ENCODE measurements at places on chromosomes 1 and 21.
A peak's percentile ranks its signal among the peaks of the same experiment; 100 is the strongest.

GRCh38 chr1:19338323-19338762 is 26.2 kb downstream of the SLC66A1 start:
- peak; percentile 21 for DNase-seq

DNA sequence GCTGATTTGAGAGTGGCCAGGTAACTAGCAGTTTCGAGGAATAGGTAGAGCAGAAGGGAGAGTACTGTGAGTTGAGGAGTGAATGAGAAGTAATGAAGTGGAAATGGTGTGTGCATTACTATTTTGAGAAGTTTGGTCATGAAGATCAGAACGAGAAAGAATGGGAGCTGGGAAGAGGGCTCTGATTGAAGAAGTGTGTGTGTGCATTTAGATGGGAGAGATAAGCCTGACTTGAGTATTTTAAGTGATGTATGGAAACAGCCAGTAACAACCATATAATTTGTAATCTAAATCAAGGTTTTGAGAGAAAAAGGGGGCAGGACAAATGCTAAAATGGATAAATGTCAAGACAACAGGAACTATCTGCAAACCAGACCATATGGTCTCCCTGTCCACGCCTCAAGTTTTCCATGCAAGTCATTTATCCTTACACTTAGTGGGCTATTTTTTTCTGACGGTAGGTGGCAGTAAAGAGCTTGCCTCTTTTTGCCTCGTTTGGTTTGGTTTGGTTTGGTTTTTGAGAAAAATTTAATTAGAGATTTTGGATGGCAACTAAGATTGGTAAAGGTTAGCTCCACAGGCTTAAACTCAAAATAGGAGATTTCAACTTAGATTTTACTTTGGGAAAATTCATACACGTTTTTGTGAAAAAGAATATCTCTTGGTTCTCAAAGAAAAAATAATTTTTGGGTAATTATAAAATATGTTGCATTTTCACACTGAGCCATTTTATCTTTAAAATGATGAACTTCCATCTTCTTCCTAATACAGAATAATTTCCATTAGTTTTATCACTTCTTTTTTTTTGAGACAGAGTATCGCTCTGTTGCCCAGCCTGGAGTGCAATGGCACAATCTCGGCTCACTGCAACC is 9.5 kb upstream of the B3GALNT2 start:
- DNase-seq = peak; percentile 52

GRCh38 chr1:224786533-224787250 is 142.8 kb upstream of the DNAH14 start:
- no peak for DNase-seq

DNA sequence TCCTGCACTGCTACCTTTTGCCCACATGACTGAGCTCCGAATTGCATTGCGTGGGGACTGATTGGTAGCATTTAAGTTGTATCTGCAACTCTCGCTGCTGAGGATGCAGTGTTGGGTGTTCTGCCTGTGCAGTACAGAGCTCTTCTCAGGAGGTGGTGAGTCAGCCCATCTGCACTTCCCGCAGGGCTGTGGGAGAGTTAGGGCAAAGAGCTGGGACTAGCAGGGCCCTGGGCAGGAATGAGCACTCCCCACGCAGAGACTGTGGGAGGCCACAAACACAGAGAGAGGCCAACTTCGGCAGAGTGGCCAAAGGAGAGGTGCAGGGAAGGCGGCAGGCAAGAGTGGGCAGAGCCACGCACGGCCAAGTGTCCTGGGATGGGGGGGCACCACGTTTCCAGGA is 244.7 kb downstream of the SIPA1L2 start:
- DNase-seq = peak; percentile 34

DNA sequence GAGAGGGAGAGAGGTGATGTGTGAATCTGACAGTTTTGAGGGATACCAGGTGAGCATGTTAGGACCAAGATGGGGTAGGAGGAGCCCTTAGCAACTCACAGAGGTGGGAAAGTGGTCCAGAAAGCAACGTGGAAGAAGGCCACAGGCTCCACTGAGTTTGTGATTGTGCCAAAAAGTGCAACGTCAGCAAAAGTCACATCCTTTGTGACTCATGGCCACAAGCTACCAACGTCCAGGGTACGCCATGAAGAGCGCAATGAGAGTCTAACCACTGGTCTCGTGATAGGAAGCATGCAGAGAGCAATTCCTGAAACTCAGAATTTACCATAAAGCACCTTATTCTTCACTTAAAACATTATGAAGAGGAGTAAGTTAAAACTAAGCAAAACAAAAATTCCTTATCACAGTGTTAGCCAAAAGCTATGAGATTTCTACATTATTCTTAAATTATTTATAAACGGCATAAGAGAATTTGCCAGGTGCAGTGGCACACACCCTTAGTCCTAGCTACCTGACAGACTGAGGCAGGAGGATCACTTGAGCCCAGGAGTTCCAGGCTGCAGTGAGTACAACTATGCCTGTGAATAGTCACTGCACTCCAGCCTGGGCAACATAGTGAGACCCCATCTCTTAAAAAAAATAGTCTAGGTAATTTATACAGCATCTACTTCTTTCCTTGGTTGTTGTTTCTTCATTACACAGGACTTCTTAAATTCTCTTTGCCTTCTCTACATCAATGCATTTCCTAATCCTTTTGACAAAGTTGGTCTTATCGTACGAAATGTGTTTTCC is 55.2 kb downstream of the COLGALT2 start:
- DNase-seq = no peak

GRCh38 chr1:63886340-63886739 is 112.5 kb downstream of the ROR1 start:
- DNase-seq = peak; percentile 22

DNA sequence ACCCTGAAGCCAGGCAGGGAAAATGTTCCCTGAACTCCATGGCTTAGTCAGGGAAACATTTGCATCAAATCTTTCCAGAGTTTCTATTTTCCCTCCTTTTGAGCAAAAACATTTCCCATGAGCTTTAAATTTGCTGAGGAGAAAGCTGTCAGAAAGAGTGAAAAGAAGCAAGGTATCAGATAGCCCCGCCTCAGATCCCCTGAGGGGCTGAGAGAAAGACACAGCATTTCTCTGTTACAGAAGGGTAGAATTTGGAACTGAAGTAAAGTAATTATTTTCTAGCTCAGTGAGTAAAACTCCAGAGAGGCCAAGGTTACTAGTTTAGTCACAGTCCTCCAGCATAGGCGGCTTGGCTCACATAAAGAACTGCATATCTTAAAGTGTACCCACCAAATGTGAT is 10.6 kb downstream of the FMO1 start:
- no peak for DNase-seq

- DNase-seq = no peak
Observed at GRCh38 chr1:234666761-234667160, 56.8 kb upstream of the IRF2BP2 start.

All from fibroblast of gingiva (primary cell).